NB4 (cell line): ENCODE measurements at places on chromosomes 5 and 9.

DNA sequence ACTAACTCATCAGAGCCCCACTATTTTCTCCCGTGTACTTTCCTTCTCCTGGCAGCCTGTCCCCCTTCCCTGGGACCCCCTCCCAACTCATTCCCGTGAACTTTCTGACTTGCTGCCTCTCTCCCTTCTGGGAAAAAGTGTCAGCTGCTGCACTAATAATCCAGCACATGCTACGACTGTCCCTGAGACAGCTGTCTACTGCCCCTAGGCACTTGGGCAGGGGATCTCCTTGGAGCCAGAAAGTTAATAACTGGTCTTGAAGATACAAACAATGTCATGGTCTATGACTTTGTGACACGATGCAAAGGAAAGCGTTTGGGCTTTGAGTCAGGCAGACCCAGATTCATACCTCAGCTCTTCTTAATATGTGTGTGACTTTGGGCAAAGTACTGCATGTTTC lies 10.1 kb upstream of the RNF183 start:
- DNase-seq: no peak

- DNase-seq: peak; percentile 26
These were observed 25.2 kb downstream of the CYFIP2 start for GRCh38 chr5:157290981-157291711.

DNA sequence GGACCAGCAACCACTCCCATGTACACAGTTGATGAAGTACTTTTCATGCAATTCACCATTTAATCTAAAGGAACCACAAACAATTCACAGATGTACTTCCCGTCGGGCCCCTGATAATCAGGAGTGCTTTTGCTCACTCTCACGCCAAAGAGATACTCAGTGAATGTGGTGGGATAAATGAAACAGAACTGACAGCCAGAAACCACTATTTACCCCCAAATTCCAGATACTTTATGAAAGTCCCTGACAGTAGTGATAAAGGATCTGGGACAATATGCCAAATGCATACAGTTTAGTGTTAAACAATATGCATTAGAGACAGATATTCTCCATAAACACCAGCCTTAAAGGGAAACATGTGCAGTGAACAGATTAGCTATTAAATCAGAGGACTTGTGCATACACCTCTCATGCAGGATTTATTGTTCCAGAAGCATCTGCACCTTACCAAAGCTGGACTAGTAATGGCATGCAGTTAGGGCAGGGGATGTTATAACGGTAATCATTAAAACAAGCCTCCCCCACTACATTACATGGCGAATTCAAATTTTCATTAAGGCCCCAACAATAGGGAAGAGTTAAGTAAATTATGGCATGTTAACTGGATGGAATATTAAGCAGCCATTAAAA lies 74.0 kb upstream of the SLC25A51 start:
- DNase-seq: no peak

- DNase-seq: peak; percentile 82
These were observed 3.3 kb upstream of the CDC20B start for GRCh38 chr5:55176176-55176818.

DNA sequence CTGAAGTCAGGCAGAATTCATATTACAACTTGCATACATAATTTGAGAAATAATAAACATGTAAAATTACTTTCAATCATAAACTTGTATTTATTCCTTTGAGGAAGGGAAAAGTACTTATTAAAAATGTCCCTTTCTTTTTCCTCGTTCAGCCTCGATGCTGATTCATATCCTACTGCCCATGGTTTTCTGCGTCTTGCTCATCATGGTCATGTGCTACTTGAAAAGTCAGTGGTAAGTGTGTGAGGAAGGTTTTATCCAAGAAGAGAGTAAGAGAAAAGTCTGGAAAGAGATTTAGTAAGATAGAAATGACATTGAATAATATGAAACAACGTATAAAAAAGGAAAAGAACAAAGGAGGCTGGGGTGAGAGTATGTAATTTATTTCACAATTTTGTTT lies 85.9 kb downstream of the OSMR start:
- DNase-seq: no peak

DNA sequence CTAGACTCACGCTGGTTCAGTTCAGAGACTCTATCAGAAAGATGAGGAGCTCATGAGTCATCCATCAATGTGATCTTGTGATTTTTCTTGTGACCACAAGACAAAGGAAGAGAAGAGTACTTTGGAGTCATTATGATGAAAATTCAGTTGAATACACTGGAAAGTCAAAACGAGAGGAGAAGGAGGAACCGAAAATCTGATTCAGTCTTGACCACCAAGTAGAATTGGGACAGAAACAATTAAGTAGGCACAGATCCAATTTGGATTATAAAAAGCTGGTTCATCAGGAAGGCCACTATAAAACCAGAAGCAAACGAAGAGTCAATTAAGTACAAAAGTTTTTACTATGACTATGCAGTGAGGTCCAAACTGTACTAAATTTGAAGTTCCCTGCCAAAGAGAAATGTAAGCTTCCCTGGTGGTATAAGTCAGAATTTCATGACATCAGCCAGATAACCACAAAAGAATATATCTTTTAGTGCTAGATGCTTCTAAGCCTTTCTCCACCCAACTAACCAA lies 90.9 kb downstream of the THBS4 start:
- peak; percentile 66 for DNase-seq

GRCh38 chr5:66987126-66987525 lies 209.5 kb downstream of the CD180 start:
- no peak for DNase-seq

GRCh38 chr9:7216004-7216841 lies 458.4 kb downstream of the KDM4C start:
- DNase-seq: peak; percentile 94

DNA sequence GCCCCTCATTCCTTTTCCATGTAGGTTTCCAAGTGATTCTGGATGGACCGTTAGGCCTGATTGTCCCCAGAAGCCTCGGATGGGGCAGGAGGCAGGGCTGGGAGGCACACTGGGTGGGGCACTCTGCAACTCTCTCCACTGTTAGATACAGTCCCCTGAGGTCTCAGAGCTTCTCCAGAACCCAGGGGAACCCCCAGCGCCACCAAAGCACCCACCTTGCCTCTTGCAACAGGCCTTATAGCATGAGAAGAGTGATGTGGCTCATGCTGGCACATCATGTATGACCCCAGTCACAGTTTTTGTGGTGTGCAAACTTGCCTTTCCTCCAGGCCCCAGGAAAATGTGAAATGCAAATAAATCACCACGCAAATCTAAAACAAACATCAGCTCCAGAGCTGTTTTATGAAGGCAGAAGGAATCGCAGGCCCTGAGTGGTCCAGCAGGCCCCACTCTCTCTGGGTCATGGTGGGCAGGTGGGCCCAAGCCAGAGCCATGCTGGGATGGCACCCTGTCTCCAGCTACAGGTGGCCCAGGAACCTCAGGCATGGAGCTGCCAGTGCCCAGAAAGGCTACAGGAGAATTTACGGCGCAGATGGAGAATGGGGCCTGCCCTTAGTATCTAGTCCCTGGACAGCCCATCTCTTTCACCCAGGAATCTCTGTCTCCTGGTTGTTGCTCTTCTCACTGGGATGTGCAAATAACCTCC lies 36.3 kb upstream of the CDKN2AIPNL start:
- DNase-seq: no peak

DNA sequence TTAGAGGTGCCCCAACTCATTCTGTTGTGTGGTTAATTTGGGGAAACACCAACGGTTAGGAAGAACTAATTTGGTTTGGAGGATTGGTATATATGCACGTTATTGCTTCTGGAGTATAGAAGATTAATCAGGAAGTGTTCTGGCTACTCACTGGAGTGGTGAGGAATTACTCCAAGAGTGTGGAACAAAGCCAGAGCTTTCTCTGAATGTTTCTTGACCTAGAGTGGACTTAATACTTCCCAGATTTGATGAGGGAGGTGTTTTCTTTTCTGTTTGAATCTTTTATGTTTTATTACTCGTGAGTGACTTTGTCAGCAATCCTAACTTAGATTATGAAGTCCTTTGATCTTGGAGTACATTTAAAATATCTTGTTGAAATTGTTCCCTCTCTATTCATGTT lies 163.7 kb downstream of the MAN2A1 start:
- DNase-seq: no peak

DNA sequence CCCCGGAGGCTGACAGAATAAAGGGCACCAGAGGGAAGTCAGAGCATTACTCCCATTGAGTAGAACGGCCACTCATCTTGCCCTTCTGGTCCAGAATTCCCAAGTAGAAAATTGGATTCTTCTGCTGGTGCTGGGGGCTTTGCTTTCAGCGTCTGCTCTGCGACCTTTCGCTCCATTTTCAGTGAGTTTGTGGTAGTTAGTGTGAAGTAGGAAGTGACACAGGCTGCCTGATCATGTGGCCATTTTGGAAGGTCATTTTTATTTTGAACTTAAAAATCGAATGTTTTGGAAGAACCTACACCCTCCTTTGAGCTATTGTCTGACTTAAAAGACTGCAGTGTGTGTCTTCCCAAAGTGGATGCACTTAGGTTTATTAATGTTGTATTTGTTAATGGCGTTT lies 56.7 kb upstream of the FAM120AOS start:
- no peak for DNase-seq

DNA sequence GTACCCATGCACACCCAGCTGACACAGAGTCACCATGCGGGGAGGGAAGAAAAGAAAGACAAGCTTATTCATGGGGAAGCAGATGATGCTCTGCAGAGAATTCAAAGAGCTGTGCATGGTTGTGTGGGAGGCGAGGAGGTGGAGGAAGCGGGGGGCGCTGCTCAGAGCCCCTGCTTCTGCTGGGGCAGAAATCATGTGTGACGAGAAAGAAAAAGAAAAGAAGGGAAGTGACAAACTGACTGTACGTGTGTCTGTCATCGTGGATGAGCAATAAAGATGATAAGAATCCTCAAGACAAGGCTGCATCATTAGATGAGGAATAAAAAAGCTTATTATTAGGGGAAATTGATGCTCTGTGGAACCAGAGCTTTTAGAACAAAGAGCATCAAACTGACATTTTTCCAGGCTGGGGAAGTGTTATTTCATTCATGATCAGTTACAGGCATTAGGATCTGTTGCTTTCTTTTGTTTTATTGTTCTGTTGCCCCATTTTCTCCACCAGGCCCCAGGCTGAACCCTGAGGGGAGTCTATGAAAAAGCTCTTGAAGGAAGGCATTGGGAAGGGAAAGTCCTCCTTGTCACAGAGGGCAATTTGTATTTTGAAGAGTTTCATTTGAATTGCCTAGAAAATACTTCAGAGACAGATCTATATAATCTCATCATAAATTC lies 20.3 kb upstream of the SH3RF2 start:
- DNase-seq: no peak

- no peak for DNase-seq
These were observed 1713.5 kb upstream of the ACO1 start for GRCh38 chr9:30670805-30671562.
